ENCODE measurements at places on chromosomes 2 and 18.

DNA sequence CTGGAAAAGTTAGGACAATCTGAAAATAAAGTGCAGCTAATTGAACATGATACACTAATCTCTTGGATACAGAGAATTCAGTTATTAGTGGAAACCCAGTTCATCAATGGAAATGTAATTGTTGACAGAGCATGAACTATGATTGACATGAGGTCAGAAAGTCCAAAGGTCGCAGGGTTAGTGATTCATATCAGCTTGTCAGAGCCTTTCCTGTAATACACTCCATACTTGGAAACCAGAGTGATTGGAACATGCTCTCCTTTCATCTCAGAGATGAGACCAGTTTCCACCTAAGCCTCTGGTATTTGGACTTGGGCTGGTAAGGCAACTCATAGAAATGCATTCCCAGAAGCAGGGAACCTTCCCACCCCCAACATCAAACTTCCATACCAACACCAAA lies 8.5 kb upstream of the NCKAP5 start:
- no peak for DNase-seq

- DNase-seq: no peak
Observed at GRCh38 chr2:206988884-206989283, 49.6 kb downstream of the CPO start.

DNA sequence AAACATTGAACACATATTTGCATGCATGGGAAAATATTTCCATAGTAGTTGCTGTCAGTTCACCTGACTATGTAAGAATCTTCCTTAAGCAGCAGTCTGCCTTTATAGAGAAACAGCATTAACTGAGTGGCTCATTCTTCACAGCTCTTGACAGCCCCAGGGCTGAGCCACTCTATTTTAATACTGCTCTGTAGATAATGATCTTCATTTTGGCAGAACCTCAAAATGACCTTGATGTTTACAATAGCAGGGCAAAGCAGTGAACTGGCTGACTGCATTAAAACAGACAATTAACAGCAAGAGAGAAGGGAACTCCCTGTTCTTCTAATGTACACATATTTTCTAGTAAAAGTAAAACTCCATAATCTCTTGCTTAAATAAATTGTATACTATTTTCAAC lies 580.6 kb upstream of the SOX11 start:
- no peak for DNase-seq

DNA sequence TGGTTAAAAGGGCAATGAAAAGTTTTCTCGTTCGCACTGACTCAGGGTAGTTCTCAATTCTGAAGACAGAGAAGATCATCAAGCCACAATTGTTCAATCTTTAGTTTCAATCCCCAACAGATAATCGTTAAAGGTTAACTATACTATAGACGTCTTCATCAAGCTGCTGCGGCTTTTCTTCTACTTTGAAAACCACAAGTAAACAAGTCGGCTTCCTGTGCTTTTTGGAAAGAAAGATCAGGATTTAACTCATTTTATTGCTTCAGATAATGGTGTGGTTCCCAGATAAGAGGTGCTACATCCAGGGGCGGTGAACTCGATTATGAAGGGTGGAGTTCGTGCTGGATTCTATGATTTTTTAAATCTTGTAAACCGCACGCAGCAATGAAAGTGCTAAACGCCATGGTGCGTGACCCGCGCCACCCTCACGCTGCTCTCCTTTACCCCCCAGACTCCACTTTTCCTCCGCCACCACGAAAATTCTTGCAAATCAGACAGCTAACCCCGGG lies 545 bp upstream of the CDCA7 start:
- no peak for DNase-seq

- DNase-seq: no peak
Observed at GRCh38 chr2:178723786-178724346, 83.4 kb downstream of the TTN start.

GRCh38 chr2:226802573-226802972 lies 3.0 kb upstream of the IRS1 start:
- DNase-seq: peak; percentile 79

DNA sequence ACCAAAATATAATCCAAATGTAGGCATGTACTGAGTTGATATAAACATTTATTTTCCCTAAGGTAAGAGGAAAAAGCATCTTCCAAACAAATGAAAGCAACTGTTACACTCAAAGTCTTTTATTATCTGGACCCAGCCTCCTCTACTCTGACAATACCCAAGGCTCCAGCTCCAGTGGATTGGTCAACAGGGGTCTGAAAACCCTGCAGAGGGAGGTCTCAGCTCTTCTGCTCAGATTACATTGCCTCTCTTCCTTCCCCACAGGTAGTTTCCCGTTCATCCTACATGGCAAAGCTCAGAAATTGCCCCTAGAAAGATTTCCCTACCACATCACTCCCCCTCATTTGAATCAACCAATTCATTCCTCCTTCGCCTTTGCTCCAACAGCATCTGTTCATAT lies 457.0 kb downstream of the METTL4 start:
- no peak for DNase-seq

GRCh38 chr18:51074605-51075004 lies 44.6 kb downstream of the SMAD4 start:
- DNase-seq: no peak

DNA sequence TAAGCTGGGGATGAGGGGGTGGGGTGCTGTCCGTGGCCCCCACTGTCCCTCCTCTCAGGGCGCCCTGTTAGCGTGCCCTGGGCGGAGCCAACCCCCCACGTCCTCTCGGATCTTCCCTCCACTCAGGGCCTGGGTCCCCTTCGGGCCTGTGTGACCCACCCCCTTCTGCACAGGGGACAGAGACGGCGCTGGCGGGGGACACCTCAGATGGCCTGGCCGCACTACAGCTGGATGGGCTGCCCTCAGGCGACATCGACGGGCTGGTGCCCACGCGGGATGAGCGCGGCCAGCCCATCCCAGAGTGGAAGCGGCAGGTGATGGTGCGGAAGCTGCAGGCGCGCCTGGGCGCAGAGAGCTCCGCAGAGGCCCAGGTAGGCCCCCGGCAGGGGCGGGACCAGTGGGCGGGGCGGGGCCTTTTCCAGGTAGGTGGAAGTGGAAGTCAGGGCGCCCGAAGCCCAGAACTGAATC lies 9.9 kb upstream of the KLHL30 start:
- no peak for DNase-seq

GRCh38 chr2:174174741-174175140 lies 73.6 kb downstream of the OLA1 start:
- DNase-seq: no peak

- DNase-seq: peak; percentile 21
Observed at GRCh38 chr2:234858145-234858544, 93.7 kb upstream of the SH3BP4 start.

GRCh38 chr2:45541450-45541849 lies 69.6 kb downstream of the SRBD1 start:
- DNase-seq: no peak

- peak; percentile 77 for DNase-seq
Observed at GRCh38 chr2:128374001-128374710, 55.5 kb upstream of the HS6ST1 start.

DNA sequence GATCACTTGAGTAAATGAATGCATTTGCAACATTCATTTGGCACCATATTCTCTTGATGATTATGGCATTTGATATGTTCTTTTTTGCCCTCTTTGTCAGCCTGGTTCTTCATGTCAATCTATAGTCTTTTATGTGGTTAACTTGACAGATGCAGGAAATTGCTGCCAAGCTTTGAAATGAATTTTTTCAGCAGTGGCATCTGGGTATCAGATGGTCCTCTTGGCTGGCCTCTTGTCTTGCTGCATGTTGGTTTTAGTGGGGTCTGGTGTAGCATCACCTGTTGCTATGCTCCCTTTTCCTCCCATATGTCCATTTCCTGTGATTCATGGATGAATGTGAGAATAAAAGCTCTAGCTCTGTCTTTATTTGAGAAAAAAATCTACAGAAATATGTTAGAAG lies 119.9 kb downstream of the DPP4 start:
- DNase-seq: no peak

DNA sequence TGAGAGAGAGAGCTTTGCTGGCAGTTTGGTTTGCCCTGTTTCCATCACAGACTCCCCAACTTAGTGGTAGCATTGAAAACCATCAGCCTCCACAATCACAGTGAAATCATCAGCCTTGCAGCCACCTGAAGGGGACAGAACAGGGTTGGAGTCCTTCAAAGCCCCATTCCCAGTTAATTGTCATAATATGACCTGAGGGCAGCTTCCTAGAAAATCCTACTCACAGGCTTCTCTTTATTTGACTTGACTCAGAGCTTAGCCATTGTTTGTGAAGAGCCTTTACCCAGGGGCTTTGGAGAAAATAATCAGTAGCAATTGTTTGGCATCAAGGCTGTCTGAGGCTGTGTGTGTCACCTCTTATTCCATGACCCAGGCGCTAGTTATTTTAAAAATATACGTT lies 308.7 kb downstream of the CBLN2 start:
- DNase-seq: no peak

- peak; percentile 51 for DNase-seq
Observed at GRCh38 chr2:179842498-179843153, 18.8 kb downstream of the ZNF385B start.

DNA sequence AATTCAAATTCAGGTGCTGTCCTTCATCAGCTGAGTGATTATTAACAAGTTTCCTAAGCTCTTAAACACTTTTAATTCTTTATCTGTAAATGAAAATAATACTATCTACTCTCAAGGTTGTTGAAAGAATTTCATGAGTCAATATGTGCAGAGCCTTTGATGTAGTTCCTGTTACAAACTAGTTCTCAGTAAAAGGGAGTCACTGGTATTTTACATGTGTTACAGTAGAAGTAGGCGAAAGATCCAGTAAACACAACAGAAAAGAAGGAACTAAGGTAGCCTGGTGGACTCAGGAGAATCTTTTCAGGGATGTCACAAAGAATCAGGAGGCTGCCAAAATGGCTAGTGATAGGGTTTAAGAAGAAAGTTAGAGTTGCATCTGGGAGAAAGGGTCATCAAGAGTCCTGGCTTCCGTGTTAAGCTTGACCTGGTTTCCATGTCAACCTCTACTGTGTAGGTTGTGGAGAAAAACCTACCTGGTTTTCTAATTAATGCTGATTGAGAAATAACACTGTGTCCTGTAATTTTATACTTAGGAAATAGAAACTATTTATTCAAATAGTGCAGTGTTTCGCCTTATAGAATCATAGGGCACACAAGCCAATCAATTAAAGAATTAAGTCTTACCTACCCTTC lies 58.3 kb upstream of the TRIB2 start:
- DNase-seq: no peak

DNA sequence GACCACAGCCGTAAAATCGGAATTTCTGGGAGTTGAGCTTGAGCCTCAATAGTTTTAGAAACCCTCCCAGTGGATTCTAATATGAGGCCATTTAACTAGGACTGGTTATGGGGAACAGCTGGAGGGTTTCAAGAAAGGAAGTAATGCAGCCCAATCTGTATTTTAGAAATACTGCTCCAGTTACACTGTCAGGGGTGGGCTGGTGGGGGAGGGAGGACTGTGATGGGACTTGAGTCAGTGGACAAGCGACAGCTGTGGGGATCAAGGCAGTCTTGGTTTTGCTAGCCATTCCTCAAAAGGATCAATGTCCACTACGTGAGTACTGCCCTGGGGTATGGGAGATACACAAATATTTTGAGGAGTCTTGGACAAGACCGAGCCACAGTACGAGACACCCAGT lies 34.8 kb downstream of the ASB1 start:
- no peak for DNase-seq

- no peak for DNase-seq
Observed at GRCh38 chr2:186103276-186103675, 364.7 kb downstream of the FSIP2 start.

DNA sequence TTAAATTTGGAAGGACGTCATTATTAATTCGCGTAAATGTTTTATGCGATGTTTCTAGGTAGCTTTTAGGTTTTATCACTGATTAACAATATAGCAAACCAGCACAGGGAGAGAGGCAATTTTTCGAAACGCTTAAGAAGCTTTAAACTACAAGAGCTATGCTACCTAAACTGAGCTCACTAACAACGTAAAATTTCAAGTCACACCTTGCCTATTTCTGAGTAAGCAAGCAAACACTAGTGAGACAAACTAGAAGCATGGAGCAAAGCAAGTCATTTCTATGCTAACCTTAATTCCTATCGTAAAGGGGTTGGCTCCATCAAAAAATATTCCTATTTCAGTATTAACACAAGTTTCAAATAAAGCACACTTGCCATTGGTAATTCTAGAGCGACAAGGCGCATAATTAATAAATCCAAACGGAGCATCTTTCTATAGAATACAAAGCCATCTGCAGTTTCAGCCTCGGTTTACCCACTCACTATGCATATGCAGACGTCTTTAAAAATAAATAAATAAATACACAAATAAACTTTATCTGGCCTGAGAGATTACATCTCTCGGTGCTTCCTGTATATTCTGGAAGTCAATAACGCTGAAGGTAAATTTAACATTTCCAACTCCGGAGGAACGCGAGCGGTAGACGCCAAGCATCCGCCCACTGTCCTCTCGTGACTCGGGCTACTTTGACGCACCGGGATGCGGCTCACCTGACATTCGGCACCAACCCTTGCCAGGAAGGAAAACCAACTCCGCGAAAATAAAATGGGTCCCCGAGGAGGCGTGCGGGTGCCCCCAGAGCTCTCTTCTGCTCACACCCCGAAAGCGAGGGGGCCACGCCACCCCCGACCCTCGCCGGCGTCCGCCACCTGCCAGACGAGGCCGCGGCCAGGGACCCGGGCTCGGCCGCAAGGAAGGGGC lies 947 bp downstream of the ITSN2 start:
- no peak for DNase-seq

- no peak for DNase-seq
Observed at GRCh38 chr2:179344970-179345369, 80.3 kb upstream of the SESTD1 start.

- no peak for DNase-seq
Observed at GRCh38 chr2:231667096-231667427, 41.3 kb upstream of the PTMA start.

DNA sequence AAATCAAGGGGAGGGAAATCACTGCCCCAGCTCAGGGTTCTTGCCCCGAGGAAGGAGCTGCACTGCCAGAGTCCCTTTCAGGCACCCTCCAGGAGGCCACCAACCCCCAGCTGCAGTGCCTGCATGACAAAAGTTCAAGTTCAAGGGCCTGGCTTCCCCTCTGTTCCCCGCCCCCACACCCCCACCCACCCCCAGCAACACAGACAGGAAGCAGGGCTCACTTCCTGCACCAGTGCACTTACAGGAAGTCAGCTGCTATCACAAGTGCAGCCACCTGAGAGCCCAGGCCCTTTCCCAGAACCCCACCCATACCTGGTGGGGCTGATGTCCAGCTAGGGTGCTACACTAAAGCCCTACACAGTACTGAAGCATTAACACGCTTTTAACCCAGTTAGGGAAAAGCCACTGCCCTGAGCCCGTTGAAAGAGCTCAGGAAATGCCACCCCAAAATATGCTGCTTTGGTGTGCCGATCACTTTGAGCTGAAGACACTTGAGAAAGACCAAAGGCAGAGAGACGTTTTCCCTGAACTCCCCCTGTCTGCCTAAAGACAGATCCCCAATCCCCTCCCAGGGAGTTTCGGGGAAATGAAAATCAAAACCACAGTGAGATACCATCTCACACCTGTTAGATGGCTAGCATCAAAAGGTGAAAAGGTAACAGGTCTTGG lies 109.9 kb upstream of the CAB39 start:
- DNase-seq: no peak

- DNase-seq: no peak
Observed at GRCh38 chr2:206727287-206727686, 9.1 kb upstream of the DYTN start.

- peak; percentile 85 for DNase-seq
Observed at GRCh38 chr2:151302879-151303278, 13.4 kb upstream of the NMI start.

GRCh38 chr18:42514512-42514911 lies 559.5 kb downstream of the PIK3C3 start:
- DNase-seq: no peak
